Stimulated activated CD8-positive, alpha-beta memory T cell treated with anti-CD3 and anti-CD28 coated beads, Interleukin-15, amount 100 ng/mL, for 4 hours (primary cell): ENCODE measurements at places on chromosomes 3 and 15.

- DNase-seq = no peak
Measured at GRCh38 chr3:189766416-189766815, 135.2 kb downstream of the TP63 start.

DNA sequence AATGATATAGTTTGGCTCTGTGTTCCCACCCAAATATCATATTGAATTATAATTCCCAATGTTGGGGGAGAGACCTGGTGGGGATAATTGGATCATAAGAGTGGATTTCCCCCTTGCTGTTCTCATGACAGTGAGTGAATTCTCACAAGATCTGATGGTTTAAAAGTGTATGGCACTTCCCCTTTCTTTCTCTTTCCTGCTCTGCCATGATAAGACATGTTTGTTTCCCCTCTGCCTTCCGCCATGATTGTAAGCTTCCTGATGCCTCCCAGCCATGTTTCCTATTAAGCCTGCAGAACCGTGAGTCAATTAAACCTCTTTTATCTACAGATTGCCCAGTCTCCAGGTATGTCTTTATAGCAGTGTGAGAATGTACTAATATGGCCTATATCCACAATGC lies 126.7 kb upstream of the GMNC start:
- no peak for DNase-seq

DNA sequence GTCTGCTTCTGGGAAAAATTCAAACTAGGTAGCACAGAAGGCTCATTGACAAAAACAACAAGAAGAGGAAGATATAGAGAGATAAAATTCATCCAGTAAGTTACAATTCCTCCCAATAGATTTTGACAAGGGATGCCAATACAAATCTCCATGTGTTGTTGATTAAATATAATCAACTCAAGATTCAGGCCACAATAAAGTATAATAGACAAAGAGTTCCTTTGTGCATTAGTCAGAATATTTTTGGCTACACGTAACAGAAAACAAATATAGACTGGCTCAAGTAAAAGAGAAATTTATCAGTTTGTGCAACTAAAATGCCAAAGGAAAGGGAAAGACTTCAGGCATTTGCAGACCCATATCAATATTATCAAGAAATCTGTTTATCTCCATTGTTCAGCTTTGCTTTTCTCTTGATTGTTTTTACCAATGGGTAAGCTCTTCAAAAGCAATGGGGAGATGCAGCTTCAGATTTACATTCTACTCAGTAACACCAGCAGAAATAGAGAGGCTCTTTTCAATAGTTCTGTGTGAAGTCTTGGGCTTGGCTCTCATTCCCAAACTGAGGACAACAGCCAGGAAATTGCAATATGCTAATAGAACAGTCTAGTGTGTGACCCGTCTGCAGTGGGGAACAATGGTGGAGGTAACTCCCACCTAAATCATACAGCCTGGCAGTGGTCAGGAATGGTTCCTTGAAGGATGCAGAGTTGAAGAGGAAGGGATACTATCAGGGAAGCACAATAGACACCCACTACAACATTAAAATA lies 77.6 kb upstream of the PROK2 start:
- DNase-seq = no peak

- no peak for DNase-seq
Measured at GRCh38 chr3:119630128-119630879, 30.1 kb downstream of the POPDC2 start.

DNA sequence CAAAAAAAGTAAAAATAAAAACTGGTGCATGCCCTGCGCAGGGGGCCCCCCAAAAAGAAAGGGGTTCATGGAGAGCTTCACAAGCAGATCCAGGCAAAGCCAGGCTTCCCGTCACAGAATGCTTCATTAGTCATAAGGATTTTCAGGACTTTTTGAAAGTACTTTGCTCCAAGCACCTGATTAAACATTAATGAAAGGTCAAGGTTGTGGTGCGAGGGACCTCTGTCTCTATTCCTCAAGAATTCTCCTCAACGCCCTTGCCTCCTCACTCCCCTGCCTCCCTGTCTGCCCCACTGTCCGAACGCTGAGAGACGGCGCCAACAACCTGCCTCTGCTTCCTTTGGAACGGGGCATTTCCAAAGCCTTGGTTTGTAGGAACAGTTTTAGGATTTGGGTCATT lies 240.1 kb upstream of the IGF1R start:
- DNase-seq = no peak

GRCh38 chr15:36682101-36682500 lies 102.7 kb downstream of the CDIN1 start:
- DNase-seq = no peak
